ENCODE measurements at places on chromosomes 7 and 10.
A peak's percentile ranks its signal among the peaks of the same experiment; 100 is the strongest.

DNA sequence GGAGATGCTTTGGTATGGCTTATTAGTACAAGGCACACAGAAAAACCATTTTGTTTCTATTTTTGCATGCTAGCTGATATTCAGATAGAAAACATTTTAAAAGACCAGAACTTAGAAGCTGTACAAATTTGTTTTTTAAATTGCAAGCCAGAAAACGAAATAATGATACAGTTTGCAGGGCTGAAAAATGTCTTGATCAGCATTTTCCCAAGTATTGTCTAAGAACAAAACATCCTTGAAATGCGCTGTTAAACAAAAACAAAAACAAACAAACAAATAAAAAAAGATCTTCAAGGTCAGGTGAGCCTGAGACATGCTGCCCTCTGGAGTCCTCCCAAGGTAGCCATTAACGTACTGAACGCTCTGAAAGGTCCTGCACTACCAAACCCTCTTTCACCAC lies 98.3 kb downstream of the VIM start:
- DNase-seq: no peak

DNA sequence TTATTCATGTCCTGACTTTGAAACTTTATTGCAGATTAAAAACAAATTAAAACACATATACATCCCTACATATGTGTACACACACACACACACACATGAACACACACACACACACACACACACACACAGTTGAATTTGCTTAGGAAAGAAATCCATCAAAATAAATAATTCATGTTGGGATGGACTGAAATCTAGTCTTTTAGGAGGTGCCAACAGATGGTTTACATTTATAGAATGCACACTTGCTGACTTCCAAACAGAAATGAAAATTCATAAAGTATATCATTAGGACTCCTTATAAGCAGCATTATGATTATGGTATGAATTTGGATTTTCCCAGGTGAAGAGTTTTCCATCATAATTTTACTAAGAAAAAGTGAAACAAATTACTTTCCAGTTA lies 270.5 kb upstream of the ETV1 start:
- no peak for DNase-seq

DNA sequence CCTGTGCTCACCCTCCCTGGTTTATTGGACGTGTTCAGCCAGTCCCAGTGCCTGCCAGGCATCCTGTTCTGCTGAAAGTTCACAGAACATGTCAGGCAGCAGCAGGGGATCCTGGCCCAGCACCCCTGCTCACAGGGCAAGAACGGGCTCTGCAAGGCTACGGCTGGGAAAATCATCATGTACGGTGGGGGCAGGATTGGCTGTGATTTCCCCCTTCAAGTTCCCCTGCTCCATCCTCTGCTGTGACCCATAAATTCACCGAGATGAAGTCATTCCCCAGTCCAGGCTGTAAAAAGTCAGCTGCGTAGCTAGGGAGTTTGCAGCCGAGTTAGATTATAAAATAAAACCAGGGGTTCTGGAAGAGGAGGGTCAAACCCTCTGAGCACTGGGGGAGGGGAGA lies 484.1 kb upstream of the ZMIZ1 start:
- DNase-seq: no peak

- DNase-seq: no peak
Measured at GRCh38 chr7:132075515-132075914, 500.8 kb downstream of the PLXNA4 start.

- DNase-seq: no peak
Measured at GRCh38 chr10:85604884-85605283, 761.7 kb downstream of the GRID1 start.

DNA sequence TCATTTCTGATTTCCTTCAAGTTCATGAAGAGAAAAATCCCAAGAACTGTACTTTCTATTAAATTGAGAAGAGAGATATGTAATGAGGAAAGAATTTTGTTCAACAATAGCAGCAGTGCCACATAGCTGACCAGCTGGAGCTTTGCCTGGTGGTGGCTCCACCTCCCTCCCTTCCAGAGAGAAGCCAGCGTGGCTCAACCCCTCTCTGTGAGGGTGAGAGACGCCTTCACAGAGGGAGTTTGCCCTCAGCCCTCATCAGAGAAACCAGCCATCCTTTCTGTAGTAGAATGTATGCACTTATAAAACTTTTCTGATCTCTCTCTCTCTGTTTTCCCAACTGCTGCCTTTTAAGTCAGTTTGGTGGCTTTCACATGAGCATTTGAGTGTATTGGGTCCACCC lies 20.5 kb upstream of the COL1A2 start:
- no peak for DNase-seq

- DNase-seq: peak; percentile 9
Measured at GRCh38 chr7:5077740-5078139, 32.1 kb downstream of the RBAK start.

DNA sequence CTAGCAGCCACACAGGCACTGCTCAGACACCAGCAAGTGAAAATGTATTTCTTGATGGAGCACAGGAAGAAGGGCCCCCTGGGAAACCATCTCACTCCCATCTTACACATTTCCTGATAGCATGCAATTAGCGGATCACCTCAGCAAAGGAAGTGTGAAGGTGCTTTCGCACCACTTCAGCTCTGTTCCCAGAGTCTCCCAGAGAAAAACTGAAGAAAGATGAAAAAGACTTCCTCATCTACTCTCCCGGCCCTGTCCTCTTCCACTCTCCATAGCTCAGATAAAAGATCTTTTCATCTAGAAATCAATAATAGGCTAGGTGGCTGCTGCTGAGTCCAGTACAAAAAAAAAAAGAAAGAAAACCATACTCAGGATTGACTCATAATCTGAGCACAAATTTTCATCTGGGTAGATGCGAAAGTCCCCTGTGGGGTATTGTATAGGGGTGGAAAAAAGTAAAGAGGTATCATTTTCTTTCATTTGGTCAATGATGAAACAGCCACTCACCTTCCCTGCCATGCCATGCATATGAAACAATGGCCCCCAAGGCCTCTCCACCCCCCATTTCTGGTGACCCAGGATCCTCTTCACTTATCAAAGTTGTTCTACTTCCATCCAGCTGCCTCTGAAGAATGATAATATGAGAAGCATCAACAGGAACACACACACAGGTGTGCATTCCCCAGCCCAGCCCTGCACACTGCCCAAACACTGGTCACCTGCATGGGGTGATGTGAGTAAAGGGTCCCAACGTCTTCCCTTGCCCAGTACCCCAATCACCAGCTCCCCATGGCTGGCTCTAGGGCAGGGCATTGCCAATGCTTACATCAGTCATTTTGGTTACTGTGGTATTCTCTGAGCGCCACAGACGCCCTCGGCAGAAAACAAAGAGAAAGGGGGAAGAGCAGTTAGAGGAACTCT lies 48.8 kb upstream of the DGKI start:
- DNase-seq: no peak

GRCh38 chr7:139709485-139709884 lies 68.3 kb downstream of the HIPK2 start:
- no peak for DNase-seq

DNA sequence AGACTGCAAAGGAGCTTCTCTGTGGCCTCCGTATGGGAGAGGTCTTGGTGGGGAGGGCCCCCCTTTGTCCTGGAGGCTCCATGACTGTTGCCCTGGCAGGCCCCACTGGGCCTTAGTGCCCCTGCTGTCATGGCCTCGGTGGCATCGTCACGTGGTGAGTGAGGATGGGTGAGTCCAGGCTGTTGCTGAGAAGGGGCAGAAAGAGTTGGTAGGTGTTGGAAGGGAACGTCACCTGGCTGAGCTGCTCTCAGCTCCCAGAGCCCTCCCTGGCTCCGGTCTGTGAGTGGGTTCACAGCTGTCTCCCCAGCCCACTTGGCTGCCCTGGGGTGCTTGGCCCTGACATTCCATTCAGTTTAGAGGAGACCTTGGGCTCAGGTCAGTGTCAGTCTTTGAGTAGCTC lies 16.1 kb downstream of the SFRP5 start:
- no peak for DNase-seq

DNA sequence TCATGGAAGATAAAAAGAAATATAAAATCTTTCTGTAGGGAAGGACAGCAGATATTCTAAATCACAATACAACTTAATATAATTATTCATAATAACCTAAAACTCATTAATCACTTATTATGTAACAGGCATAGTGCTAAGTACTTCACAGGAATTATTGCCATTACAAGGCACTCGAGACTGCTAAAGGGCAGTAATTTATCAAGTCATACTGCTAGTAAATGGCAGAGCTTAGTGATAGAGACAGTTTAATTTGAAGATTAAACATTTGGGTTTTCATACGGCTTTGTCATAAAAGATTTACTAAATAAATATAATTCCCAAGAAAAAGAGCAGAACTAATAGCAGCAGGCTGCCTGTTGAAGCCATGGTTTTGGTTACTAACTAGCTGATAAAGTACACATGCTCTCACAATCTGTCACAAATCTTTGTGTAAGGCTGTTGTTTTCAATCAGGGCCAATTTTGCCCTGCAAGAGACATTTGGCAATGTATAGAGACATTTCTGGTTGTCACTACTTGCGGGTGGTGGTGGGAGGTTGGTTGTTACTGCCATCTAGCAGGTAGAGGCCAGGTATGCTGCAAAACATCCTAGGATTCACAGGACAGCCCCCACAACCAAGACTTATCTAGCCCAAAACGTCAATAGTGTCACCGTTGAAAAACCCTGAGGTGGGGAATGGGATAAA lies 233.3 kb upstream of the CACNA2D1 start:
- peak; percentile 34 for DNase-seq

- no peak for DNase-seq
Measured at GRCh38 chr10:44724415-44725174, 186.5 kb upstream of the TMEM72 start.

- DNase-seq: no peak
Measured at GRCh38 chr10:20181434-20181833, 365.2 kb downstream of the PLXDC2 start.

- peak; percentile 11 for DNase-seq
Measured at GRCh38 chr10:73908853-73909539, 1.9 kb upstream of the PLAU start.

GRCh38 chr7:6205971-6206660 lies 66.3 kb downstream of the CYTH3 start:
- DNase-seq: no peak

DNA sequence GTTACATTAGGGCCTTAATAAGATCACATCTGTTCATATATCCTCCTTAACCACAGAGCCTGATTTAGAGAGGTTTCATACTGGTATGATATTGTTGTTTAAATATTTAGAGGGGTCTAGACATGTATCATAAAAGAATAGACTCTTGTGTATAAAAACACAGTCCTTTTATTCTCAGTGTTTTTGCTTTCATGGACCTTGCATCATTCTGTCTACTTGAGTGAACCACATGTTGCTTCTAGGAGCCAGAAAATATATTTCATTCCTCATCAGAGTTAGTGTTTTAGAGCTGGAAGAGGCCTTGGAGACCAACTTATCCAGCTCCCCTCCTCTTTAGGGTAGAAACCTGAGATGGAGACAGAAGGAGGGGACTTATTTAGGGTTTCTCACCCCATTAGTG lies 312.8 kb downstream of the LRMDA start:
- DNase-seq: no peak

DNA sequence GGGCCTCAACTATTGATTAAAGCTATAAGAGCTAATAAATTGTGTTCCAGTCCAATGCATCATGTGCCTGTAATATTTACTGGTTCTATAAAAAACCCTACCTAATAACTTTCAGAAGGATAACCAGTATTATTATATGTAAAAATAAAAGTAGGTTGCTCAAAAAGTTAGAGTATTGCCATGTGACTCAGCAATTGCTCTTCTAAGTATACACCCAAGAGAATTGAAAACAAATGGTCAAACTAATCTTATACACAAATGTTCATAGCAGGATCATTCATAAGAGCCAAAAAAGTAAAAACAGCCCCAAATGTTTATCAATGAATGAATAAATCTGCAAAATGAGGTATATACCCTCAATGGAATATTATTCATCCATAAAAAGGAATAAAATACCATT lies 89.5 kb upstream of the TES start:
- no peak for DNase-seq

DNA sequence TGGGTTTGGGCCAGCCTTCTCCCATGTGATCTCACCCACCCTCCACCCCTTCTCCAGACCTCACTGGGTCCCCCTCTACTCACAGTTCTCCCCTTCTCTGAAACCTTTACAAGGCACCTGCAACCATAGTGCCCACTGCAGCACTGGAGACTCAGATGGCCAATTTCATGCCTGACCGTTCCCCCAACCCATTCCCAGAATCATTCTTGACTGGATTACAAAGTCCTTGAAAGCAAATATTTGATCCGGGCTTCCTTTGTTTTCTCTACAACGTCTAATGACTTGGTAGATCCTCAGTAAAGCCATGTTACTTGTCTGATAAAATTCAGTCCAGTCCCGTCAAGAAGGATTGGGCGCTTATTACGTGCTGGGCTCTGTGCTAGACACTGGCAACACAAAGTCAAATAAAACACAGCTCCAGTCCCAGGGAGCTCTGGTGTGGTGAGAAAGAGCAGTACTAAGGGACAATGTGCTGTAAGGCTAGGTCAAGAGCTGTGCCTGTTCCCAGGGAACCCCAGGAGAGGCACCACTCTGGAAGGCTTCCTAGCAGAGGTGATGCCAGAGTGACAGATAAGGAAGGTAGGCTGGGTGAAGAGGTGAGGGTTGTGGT lies 36.5 kb downstream of the SH3PXD2A start:
- no peak for DNase-seq

- DNase-seq: no peak
Measured at GRCh38 chr10:70573599-70574506, 28.7 kb downstream of the PRF1 start.

DNA sequence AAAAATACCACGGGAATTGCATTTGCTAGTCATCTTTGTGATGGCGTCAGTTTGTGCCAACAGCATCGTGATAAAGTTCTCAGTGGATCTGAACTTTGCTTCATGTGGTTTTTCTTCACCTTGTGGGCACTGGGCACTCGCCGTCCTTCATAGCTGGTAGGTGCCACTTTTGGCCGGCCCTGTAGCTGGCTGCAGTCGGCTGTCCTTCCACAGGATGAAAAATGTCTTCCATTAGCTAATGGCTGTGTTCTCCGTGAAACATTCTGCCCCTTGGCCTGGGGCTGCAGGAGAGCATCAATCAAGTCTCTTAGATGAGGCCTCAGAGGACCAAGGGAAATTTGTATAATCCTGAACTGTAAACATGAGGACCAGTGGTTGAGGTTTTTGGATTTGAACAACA lies 145.3 kb downstream of the DYNC1I1 start:
- DNase-seq: no peak

Measured in NCI-H1436 (cell line).